Sigmoid colon (tissue), 7 donors: ENCODE measurements at places on chromosomes 7 and 10. TPM values are rescaled to one million over a fixed set of nuclear protein-coding genes. Genes with fewer than 3 reads are reported as not detected.
A peak's percentile ranks its signal among the peaks of the same experiment; 100 is the strongest.

Gene HPSE2
- total RNA-seq, result 4.9 TPM

Gene HTRA1
- total RNA-seq, result 119 TPM

Gene ASIC3
- total RNA-seq, result 1.8 TPM

Gene PNLIPRP1
- total RNA-seq, result not detected

Gene TCERG1L
- under 0.01 TPM for total RNA-seq

Gene ADAM12
- total RNA-seq, result 0.82 TPM

Gene GIMAP2
- 9.2 TPM for total RNA-seq

Gene STN1
- total RNA-seq, result 22.5 TPM

Gene MICU1
- 29.7 TPM for total RNA-seq

Gene AKR1E2
- 12.0 TPM for total RNA-seq

DNA sequence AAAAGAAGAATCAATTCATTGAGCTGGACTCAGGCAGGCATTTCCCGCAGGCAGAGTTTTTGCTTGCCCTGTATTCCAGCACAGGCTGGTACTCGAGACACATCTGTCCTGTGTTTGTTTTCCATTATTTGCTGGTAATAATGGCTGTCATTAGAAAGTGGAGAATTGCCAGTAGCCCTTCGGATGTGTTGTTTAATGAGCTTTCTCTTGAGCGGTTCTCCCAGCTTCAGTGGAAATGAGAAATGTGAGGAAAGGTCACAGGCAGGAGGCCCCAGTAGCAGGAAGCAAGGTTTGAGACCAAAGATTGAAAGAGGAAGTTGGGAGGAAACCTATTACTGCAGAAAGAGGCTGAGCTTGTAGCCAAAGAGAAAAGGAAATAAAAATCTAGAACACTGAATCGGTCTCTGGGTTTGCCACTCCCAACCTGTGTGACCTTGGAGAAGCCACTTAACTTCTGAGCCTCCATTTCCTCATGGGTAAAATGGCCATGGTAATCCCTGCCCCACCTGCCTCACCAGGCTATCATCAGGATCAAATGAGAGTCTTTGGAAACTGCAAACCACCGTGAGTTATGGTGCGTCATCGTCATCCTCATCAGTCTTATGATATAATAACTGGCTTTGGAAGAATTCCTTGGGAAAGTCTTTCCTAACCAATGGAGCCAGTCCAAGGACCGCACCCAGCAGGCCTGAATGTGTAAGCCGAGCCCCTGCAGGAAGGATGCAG lies 67.7 kb downstream of the TACR2 start:
- DNase-seq, result peak; percentile 83

- no peak for DNase-seq
Observed at GRCh38 chr10:113681533-113682470, 2.1 kb downstream of the CASP7 start.

DNA sequence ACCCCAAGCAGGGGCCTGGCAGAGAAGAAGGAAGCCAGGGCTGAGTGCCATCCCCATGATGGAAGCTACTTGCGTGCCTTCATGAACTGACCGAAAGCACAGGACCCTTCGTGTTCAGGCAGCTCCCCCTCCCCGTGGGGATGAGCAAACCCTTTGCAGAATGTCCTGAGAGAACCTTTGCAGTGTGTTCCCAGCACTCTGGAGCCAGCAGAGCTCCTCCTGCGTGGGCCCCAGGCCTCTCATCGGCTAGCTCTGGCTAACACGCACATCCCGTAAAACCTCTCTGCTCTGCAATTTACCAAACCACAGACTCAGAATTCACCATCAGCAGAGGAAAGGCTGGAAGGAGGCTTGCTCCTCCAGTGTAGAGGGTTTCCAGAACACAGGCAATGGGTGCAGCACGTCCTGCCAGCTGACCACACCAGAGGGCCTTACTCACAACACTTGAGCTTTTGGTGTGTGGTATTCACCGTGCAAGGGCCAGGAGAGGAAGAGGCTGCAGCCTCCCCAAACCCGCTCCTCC lies 3.1 kb downstream of the SH3PXD2A start:
- peak; percentile 83 for DNase-seq

GRCh38 chr7:117145333-117145732 lies 177.5 kb downstream of the WNT2 start:
- DNase-seq, result no peak

DNA sequence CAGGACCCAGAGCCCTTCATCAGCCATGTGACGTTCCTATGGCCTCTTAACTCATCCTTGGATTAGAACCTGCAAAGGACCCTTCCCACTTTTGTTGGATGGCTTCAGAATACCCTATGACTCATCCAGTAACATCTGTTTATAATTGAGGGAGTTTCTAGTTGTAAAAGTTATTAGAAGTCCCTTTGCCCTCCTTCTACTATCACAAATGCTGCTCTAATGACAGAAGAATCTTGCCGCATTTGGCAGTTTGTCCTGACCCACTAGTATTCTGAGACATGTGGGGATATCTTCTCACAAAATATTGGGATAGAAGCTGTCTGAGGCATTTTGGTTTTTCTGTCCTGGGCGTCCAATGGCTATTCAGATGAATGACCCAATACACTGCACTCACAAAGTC lies 251.8 kb upstream of the TMEM72 start:
- DNase-seq, result no peak

GRCh38 chr10:132641401-132641800 lies 103.8 kb downstream of the INPP5A start:
- DNase-seq, result peak; percentile 65

- no peak for DNase-seq
Observed at GRCh38 chr10:132981746-132982145, 39.4 kb upstream of the CFAP46 start.

DNA sequence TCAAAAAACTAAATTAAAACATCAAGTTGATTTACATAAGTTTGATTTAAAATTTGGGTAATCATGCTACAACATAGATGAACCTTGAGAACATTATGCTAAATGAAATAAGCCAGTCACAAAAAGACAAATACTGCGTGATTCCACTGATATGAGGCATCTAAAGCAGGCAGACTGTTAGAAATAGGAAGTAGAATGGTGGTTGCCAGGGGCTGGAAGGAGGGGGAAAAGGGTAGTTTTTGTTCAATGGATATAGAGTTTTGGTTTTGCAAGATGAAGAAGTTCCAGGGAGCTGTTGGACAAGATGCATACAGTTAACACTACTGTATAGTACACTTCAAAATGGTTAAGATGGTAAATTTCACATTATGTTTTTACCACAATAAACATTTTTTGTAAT lies 45.0 kb upstream of the IFRD1 start:
- DNase-seq, result no peak

DNA sequence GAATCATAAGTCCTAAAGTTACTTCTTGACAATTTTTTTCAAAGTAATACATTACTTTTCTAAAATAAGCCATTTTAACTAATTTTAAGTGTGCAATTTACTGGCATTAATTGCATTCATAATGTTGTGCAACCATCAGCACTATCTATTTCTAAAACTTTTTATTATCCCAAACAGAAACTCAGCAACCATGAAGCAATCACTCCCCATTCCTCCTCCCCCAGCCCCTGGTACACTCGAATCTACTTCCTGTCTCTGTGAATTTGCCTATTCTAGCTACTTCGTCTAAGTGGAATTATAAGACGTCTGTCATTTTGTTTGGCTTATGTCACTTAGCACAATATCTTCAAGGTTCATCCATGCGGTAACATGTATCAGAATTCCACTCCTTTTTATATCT lies 84.9 kb downstream of the MKX start:
- no peak for DNase-seq

DNA sequence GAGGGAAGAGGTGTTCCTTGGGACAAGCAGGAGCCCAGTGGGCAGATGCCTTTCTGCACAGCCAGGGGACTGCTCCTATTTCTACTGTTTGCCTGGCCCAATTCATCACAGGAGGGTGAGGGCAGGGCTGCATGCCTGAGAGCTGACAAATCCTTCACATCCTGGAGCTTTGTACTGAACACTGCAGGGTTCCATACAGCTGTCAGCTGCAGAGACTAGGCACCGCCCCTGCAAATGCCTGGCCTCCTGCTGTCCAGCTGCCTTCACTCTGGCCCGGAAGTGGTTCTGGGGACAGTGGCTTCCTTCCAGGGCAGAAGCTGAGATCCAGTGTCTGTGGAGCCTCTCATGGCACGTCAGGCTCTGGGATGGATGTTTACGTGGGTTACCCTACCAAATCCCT lies 470.7 kb downstream of the DNAJB6 start:
- no peak for DNase-seq

- peak; percentile 61 for DNase-seq
Observed at GRCh38 chr10:88386821-88387773, 196.0 kb downstream of the RNLS start.

DNA sequence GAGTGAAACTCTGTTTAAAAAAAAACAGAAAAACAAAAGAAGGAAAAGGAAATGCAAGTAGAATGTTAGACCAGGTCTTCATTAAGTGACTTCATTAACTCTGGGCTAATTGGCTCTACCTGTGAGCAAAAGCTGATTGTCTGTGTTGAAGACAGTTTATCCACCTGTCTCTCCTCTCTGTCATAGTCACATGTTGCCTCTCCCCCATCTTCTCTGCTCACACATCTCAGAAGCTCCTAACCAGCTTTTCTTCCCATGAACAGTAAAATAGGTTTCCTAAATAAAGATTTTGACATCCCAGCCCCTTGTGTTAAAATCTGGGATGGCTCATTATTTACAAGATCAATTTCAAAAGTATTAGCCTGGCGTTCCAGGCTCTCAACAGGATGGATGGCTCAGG lies 222.7 kb downstream of the CACNB2 start:
- DNase-seq, result no peak

- DNase-seq, result no peak
Observed at GRCh38 chr10:3928078-3928477, 143.1 kb upstream of the KLF6 start.

- no peak for DNase-seq
Observed at GRCh38 chr10:6722616-6723004, 142.5 kb upstream of the PRKCQ start.

DNA sequence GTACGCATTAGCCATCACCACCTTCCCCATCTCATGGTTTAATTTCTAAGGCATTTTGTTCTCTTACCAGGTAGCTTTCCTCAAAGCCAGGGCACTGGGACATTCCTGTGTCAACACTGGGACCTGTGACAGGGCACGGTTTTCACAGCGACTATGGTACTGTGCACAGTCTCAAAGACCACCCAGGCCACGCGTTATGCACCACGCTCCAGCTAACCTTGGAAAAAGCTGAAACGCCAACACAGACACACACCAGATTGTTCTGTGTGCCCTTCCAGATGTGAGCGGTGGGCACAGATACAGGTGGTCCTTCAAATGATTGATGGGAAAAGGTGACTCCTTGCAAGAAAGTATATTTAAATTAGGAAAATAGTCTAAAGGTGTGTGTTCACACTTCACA lies 337.3 kb downstream of the WDR37 start:
- DNase-seq, result no peak

DNA sequence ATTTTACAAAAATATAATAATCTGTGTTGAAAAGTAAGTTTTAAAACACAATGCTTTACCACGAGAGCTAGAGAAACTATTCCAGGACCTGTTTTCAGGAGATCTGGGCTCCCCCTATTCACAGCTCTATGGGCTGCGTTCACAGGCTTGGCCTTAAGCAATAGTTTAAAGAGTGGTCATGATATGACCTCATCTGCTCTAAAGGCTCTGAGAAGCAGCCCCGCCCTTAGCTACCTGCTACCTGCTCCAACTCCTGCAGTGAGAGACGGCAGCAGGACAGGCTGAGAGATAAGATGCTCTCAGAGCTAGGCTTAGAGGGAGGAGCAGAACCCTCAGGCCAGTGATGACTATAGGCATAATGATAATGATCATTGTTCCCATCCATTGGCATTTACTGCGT lies 12.6 kb downstream of the ALOX5 start:
- no peak for DNase-seq

DNA sequence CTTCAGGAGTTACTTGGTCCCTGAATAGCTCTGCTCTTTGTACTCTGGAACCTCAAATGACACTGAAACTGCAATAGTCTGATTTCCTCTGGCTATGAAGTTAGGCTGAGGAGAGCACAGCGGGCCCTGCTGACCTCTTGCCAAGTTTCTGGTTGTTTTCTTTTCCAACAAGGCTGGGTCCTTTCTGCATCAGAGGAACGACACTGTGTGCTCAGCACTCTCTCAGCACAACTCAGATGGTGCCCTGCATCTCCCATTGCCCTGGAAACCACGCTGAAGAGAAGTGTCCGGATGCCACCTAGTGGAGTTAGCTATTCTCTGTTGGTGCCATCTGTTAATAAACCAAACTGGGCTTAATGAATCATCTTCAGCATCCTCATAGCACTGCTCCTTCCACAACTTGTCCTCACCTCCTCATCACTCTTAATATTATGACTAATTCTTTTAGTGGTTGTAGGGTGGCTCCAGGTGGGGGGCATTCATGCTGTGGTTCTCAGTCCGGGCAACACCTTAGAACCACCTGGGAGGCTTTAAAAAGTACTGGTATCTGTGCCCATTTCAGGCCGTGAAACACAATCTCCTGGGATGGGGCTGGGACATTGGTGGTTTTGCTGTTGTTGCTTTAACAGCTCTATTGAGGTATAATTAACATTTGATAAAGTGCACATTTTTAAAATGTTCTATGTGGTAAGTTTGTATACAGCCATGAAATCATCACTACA lies 8.2 kb upstream of the EFCAB10 start:
- peak; percentile 77 for DNase-seq

DNA sequence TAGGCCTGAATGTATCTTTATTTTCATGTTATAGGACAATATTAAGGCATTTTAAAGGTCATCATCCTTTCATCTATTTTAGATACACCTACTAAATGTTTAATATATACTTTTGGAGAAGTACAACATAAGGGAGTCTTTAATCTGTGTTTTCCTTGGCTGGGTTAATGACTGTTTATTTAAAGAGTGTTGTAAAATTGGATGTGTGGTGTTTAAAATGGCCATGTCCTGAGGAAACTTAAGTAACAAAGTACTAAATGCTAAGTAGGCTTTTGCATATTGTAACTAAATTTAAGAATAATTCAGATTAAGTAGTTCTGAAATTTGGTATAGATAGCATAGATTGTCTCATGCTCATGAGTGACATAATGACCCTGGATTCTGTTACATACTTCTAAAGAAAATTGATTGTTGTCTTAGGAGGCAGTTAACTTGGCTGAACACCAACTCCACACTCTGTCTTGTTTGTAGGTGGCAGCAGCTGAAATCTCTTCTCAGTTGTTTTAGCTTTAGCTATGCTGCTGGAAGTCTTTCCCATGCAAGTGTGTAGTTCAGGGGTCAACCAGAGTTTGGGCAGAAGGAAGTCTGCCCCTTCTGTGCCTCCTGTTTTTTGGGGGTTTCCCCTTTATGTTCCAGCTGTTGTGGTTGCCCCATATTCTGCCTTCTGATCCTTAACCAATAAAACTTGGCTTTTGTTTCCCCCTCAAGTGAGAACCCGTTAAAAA lies 29.2 kb downstream of the DLD start:
- no peak for DNase-seq

DNA sequence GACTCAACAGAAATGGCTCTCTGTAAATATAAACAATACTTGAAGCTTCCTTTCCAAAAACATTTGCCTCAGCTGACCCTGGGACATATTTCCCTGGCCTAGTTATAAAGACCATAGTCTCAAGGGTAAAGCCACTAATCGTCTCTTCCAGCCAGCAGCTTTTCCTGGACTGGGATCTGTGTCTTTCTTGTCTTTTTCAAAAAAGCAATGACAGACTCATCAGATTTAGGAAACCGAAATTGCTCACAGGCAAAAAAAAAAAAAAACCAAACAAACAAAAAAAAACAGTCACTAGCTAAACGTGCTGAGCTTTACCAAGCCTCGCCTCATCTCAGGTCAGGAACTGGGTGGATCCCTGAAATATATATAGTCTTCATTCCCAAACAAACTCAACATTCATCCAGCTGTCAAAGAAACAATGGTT lies 23.5 kb downstream of the STN1 start:
- DNase-seq, result no peak

- DNase-seq, result no peak
Observed at GRCh38 chr10:227014-227413, 91.8 kb downstream of the ZMYND11 start.

GRCh38 chr7:32569388-32570289 lies 74.3 kb downstream of the AVL9 start:
- no peak for DNase-seq
